ENCODE measurements at places on chromosomes 16 and 17.

- no peak for DNase-seq
Observed at GRCh38 chr17:32546031-32546444, 59.2 kb downstream of the CDK5R1 start.

- no peak for DNase-seq
Observed at GRCh38 chr17:74132354-74132753, 71.1 kb upstream of the RPL38 start.

GRCh38 chr17:73324160-73324475 is 12.3 kb upstream of the CDC42EP4 start:
- no peak for DNase-seq

DNA sequence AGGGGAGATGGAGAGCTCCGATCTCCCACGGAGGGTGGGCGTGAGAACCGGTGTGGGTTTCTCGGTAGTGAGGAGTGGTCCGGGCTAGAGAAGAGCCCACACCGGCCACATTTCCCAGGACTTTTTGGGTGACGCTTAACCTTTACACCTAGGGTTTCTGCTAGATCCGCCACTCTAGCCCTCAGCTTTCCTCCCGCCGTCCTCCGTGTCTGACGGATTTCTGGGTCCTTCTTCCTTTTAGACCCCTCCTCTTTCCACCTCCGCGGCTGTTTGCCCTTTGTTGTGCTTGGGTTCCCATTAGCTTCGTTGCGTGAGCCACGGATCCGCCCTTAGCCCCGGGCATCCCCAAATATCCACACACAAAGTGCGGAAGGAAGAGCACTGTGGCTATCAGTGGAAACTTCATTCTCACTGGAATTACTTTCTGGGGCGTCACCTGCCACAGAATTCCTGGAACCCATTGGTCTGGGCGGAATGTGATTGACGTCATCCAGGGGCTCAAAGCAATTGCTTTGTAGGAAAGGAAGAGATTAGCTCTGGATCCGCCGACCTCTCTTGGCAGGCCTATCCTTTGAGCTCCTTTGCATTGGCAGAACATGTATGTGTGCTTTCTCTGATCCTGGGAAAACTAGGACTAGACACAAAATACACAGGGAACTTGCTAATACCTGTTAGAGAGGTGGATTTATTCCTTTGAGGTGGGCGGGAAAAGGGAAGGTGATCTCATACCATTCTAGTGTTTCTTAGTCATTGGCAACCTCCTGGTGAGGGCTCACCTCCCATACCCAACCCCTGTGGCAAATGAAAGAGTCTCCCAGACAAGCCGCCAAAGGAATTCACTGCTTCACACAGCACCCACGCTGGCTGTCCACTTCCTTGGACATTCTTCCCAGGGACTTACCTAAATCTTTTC is 654 bp downstream of the TNFAIP1 start:
- DNase-seq = peak; percentile 9

GRCh38 chr17:69254187-69254586 is 25.6 kb upstream of the ABCA10 start:
- DNase-seq = no peak

All from CD4-positive, alpha-beta T cell treated with Interferon gamma for 1 hour (primary cell).